Stimulated activated CD4-positive, alpha-beta T cell treated with anti-CD3 and anti-CD28 coated beads, TNF-alpha, amount 100 ng/mL, for 48 hours (primary cell): ENCODE measurements at places on chromosomes 1 and 21.
A peak's percentile ranks its signal among the peaks of the same experiment; 100 is the strongest.

- no peak for DNase-seq
Measured at GRCh38 chr21:37245151-37245550, 22.0 kb downstream of the VPS26C start.

DNA sequence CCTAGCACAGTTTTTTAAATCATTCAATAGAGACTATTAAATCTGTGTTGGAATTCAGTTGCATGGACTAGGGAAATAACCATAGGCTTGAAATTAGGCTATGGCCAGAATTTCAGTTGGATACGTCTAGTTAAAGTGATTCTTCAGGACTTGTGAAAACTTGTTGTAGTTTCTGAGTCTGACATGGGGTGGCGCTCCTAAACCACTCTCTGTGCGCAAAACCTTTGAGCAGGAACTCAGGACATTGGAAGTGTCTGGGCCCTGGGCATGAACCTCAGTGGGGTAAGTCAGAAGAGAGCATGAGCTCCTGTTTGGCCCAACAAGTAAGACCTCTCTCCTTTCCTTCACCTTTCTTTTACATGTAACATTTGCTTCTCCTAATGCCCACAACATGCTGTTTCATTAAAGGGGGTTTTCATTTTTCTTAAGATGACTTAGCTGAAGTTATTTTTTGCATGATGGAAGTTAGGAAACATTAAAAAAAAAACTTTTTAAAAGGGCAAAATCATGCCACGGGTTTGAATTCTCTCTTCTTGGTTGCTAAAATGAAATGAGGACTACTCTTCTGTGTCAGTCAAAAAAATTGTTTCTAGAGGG is 17.1 kb upstream of the CCDC190 start:
- DNase-seq: peak; percentile 5

- DNase-seq: no peak
Measured at GRCh38 chr1:103517380-103518047, 8.0 kb upstream of the RNPC3 start.

GRCh38 chr1:183079712-183080388 is 56.6 kb downstream of the LAMC1 start:
- no peak for DNase-seq

- DNase-seq: no peak
Measured at GRCh38 chr1:63624911-63625310, 31.7 kb downstream of the PGM1 start.

GRCh38 chr1:109895720-109896504 is 14.7 kb upstream of the CSF1 start:
- DNase-seq: no peak

- no peak for DNase-seq
Measured at GRCh38 chr1:152513081-152513480, 1.2 kb upstream of the CRCT1 start.

DNA sequence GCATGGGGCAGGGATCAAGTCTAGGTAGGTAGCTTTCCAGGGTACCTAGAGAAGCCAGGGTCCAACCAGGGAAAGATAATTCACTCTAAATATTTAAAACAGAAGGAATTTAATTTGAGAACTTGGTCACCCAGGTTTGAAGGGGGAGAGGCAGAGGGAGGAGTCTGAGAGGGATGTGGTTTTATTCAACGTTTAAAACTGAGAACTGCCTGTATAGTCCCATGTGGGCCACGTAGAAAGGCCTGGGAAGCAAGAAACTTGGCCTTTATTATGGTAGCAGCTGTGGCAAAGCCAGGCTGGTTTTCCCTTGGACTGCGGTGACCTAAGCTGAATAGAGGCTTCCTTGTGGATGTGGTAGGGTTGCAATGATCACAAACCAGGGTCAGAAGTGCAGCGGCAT is 42.0 kb upstream of the DUSP10 start:
- no peak for DNase-seq

- DNase-seq: no peak
Measured at GRCh38 chr1:29557066-29557465, 320.7 kb downstream of the PTPRU start.
